ENCODE measurements at places on chromosomes 13 and 19.

GRCh38 chr13:93700115-93700514, 473.5 kb downstream of the GPC6 start:
- DNase-seq: no peak

GRCh38 chr19:17475541-17476115, 5.3 kb downstream of the SLC27A1 start:
- no peak for DNase-seq

- DNase-seq: peak; percentile 32
Measured at GRCh38 chr19:47445937-47446402, 25.7 kb downstream of the SLC8A2 start.

- DNase-seq: no peak
Measured at GRCh38 chr13:46387064-46387851, at the start of gene RUBCNL. Gene RUBCNL, minus strand, starts transcription at chr13:46387252. Its CDS starts 14,777 bp downstream, at chr13:46372475.

GRCh38 chr13:95921485-95921884, 131.7 kb downstream of the UGGT2 start:
- DNase-seq: no peak

GRCh38 chr19:40778706-40779284, 748 bp downstream of the RAB4B start:
- DNase-seq: no peak

DNA sequence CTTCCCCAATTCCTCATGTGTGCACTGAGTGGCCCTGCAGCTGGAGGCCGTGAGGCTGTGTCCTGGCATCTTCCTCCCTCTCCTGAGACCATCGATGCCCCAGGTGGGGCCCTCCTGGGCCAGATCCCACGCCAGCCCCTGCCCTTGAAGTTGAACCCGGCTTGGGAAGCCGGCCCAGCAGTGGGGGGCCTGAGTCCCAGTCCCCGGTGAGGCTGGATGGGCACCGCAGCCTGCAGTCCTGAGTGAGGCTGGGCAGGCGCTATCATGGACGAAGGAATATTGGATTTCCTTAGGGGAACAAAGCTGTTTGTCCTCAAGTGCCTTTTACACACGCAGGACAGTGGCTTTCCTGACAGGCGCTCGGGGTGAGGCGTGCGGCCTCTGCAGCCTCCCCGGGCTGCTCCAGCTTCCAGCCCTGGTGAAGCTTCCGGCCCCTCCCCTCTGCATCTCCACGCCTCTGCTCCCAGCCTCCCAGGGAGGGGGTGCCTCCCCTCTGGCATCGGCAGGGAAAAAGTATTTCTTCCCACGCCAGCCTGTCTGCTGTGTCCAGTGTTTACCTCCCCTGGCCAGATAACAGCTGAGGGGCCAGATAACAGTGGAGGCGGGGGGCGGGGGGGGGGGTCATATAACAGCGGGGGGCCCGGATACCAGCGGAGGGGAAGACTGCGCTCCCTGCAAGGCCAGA, 159.5 kb downstream of the KDM4B start:
- DNase-seq: no peak

GRCh38 chr19:33064792-33065550, at the start of gene RHPN2:
Gene RHPN2, minus strand, starts transcription at chr19:33064888. Its CDS starts 36 bp downstream, at chr19:33064852.
- DNase-seq: peak; percentile 17

GRCh38 chr19:18232540-18233223, 6.4 kb upstream of the PDE4C start:
- DNase-seq: no peak

DNA sequence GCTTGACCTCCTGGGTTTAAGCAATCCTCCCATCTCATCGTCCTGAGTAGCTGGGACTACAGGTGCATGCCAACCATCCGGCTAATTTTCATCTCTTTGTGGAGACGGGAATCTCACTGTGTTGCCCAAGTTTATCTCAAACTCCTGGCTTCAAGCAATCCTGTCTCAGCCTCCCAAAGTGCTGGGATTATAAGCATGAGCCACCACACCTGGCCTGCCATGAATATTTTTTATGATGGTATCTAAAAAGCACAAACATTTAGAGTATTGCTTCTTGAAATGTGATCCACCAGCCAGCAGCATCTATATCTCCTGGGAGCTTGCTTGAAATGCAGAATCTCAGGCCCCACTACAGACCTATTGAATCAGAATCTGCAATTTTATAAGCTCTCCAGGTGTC, 111.2 kb upstream of the CLDN10 start:
- no peak for DNase-seq

DNA sequence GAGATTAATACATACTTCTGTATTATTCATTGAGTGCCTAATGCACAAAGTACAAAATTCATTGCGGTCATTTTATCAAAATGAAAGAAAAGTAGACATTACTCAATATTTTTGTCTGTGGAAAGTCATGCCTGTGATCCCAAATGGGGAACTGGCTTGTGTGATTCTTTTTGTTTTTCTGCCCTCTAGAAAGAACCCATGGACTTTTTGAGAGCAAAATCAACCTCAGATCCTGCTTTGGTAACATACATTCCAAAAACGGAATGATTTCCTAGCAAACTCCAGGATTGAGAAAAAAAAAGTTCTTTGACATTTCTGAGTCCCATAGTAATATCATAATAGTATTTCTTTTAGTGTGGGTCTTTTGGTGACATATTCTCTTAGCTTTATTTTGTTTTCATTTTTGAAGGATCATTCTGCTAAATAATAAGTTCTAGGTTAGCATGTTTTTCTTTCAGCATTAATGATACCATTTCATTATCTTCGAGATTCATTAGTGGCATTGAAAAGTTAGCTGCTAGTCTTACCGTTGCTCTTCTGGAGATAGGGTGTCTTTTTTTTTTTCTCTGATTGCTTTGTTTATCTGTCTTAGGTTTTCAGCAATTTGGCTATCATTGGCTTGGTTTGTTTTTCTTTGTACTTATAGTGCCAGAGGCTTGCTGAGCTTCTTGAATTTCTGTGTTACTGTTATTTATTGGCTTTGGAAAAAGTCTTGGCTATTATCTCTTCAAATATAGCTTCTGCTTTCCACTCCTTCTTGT, 102.4 kb upstream of the CSNK1A1L start:
- DNase-seq: no peak

DNA sequence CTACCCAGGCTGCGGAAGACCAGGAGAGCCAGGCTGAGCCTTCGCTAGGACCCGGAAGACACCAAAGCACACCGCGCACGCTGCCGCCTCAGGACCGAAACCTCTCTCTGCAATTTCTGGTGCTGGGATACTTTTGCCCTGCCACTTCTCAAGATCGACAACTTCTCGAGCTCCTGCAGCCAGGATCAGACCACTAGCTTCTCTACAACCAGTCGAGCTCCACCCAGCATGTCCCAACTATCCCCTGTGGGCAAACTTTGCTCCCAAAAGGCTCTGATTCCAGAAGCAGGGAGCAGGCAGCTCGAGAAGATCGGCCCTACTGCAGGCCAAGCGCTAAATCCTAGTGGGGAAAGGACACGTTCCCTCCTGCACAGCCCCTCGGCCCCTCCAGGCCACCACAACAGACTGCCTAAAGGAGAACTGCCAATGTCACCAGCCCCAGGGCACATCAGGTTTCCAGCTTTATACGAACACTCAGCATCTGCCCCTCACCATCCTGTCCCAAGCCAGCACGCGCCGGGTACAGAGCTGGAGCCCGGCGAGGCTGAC, 979 bp downstream of the AKAP8 start:
- DNase-seq: peak; percentile 44

- DNase-seq: no peak
Measured at GRCh38 chr13:110214637-110215036, 92.3 kb downstream of the COL4A1 start.

DNA sequence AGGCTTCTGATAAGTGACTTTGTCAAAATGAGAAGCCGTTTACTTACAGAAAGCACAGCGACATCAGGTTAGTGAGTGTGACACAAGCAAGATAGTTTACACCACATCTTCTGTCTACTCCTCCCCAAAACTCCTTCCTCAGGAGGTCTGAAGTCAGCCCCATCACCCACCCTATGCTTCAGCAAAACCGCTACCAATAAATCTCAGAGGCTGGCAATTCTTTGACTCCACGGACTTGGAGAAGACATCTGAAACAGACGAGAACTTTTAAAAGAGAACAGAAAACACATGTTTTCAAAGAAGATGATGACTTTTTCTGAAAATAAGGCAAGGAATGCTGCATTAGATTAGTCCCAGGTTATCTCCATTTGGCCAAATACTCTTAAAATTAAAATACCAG, 261.1 kb downstream of the TBC1D4 start:
- no peak for DNase-seq

DNA sequence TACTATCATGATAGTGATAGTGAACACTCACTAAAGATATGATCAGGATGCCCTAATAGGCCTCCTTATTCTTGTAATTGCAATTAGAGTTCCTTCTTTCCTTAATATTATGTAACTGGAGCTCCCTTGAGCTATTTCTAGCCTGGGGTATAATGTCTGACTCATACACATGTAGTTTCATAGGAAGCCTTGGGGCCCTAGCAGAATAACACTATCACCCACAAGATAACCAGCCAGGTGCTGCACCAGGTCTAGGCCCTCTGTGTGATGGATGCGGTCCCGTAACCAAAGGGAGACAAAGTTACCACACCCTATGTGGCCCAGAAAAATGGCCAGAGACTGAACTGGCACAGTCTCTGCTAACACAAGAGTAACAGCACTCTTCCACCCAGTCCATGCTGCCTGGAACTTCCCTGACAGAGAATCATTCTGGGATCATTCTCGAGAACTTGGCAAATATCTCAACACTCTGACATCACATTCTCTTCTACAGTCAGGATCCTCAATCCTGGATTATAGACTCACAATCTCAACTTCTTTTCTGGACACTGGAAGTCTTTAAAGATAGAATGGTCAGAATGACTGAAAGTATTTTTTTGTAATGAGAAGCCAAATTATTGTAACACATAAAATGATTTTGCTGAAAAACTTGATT, 32.6 kb upstream of the IGFL4 start:
- no peak for DNase-seq

- no peak for DNase-seq
Measured at GRCh38 chr19:49629659-49630058, 10.3 kb downstream of the RRAS start.

GRCh38 chr13:43884222-43884621, 4.5 kb downstream of the LACC1 start:
- no peak for DNase-seq

DNA sequence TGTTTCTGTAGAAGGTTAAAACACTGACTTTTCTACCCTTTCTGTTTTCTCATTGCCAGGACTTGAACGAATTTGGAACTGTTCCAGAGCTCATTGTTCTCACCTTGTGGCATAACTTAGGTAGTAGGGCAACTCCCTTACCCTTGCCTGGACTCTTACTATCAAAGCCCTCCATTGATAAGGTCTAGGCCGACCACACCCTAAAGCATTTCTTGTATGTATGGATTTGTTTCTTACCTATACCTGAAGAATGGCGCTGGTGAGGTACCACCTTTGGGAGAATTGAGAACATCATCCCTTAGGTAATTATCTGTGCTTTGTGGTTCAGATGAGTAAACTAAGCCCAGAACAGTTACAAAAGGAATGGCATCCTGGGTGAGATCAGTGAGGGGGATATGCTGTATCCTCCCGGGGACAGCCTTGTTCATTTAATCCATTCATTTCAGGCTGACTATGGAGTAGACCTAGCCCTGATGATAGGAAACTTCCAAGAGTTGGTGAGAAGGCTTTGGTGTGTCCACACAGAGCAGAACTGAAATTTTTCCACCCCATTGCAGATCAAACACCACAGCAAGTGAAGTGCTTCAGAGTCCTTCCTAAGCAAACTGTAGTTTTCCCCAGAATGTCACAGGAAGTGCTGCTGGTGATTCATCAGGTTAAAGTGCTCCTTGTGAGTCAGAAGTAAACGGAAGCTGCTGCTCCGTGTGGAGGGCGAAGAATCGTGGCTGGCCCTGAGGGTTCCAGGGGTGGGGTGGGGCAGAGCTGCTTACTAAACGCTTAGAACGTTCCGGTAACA, 113.0 kb downstream of the TEX26 start:
- no peak for DNase-seq

GRCh38 chr13:35768073-35768472, 291.6 kb upstream of the MAB21L1 start:
- DNase-seq: no peak

DNA sequence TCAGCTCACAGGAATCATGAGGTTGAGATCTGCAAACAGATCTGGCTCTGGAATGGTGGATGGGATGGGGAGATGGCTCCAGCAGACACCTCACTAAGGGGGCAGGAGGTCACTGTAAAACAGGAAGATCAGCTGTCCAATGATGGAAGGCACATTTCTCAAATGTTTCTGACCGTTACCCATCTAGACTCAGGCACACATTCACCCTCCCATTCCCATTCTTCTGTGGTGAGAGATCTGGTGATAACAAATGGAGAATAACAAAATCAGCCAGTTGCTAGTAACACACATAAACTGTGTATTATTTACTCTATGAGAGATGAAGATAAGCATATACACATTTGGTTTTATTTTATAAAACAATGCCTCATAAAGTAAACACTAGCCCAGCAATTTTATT, 235.9 kb downstream of the TSHZ3 start:
- no peak for DNase-seq

- no peak for DNase-seq
Measured at GRCh38 chr13:41179593-41180250, 14.6 kb downstream of the KBTBD7 start.

DNA sequence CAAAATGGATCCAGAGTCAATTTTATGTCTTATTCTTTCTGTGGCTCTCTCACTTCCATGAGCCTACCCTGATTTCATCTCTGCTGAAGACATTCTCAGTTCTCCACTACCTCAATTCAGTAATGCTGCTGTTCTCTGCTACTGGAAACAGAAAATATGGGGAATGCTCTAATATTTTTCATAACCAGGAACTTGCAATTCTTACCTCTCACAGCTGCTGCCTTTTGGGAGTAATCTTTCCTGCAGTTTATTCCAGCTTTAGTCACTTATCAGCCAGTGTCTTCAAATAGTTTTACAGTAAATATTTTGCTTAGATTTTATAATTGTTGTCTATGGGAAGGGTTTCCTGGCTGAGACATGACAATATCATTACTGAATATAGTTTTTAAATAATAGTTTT, 145.1 kb upstream of the UFM1 start:
- DNase-seq: no peak

DNA sequence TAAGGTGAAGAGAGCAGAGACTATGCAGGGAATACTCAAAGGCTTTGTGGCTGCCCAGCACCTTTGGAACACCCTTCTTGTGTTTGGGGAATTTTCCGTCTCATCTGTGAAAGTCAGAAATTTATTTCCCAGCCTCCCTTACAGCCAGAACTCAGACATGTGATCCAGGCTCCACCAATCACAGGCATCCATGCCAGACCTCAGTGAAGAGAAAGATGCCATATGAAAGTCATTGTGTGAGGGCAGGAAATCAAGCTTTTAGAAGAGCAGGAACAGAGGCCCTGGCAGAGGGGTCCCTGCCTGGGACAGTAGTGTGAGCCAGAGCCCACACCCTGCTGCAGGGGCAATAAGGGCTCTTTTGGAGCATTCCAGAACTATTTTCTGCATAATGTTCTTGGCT, 12.1 kb downstream of the CCDC70 start:
- no peak for DNase-seq

- DNase-seq: no peak
Measured at GRCh38 chr13:80161219-80161618, 179.7 kb downstream of the SPRY2 start.

Data from hematopoietic multipotent progenitor cell treated with erythropoietin and hydrocortisone succinate and interleukin-3 and kit ligand, for 15 days (in vitro differentiated cells).